ENCODE measurements at places on chromosomes 1 and 21.

- DNase-seq, result no peak
Measured at GRCh38 chr1:214050513-214051401, 63.0 kb downstream of the PROX1 start.

DNA sequence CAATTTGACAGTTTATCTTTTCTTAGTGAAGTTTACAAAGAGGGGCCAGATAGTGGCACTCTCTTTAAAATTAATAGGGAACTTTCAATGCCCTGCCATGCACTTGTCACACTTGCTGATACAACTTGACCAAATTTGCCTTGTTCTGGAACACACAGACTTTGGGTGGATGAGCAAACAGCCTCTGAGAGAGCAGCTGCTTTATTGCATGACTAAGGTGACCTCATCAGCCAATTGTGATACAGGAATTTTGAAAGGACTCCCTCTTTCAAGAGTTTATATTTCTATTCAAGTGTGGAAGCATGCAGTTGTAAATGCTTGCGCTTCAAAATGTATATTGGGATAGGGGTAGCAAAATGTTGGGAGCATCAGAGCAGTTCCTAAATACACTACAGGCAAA, 2.1 kb upstream of the RGS1 start:
- DNase-seq, result no peak

- DNase-seq, result peak; percentile 26
Measured at GRCh38 chr1:27487966-27488884, 1.7 kb downstream of the WASF2 start.

DNA sequence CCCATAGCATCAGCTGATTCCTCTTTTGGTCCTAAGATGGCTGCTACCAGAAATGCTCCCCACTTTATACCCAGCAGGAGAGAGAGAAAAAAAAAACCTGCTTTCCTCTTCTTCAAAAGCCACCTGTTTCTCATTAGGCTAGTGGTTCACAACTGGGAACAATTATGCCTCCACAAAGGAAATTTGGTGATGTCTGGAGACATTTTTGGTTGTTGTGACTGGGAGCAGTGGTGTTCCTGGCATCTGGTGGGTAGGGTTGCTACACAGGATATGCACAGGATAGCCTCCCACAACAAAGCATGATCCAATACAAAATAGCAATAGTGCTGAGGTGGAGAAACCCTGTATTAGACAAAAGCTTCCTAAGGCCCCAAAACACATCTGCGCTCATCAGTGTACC, 38.5 kb upstream of the SGIP1 start:
- DNase-seq, result no peak

DNA sequence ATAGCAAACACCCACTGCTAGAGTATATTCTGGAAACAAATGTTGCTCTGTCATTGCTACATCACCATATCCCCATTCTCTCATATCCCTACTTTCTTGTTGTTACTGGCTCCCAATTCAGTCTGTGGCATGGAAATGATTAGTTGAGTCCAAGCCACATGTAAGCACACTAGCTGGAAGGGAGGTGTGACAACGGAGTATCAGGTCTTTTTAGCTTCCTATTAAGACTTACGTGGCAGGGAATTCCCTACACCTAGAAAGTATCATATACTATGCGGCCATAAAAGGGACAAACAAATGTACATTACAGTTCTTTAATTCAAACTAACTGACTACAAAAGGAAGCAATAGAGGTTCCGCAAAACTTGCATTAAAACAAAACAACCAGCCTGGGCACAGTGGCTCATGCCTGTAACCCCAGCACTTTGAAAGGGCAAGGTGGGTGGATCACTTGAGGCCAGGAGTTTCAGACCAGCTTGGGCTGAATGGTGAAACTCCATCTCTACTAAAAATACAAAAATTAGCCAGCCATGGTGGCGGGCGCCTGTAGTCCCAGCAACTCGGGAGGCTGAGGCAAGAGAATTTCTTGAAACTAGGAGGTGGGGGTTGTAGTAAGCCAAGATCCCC, 48.6 kb downstream of the INTS7 start:
- DNase-seq, result no peak

DNA sequence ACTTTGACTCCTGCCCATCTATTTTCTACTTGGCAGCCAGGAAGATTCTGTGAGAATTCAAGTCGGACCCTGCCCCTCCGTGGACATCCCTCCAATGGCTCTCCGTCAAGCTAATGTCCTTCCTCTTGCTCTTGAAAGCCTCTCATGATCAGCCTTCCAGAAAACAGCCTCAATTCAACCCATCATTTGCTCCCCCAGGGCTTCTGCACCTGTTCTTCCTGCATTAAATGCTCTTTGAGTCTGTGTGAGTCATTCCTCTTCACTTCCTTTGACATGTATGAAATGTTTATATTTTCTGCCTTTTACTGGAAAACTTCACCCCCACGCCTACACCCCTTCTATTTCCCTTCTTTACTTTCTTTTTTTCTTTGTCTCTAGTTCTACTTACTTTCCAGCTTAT, 734.1 kb upstream of the ZP4 start:
- DNase-seq, result no peak

DNA sequence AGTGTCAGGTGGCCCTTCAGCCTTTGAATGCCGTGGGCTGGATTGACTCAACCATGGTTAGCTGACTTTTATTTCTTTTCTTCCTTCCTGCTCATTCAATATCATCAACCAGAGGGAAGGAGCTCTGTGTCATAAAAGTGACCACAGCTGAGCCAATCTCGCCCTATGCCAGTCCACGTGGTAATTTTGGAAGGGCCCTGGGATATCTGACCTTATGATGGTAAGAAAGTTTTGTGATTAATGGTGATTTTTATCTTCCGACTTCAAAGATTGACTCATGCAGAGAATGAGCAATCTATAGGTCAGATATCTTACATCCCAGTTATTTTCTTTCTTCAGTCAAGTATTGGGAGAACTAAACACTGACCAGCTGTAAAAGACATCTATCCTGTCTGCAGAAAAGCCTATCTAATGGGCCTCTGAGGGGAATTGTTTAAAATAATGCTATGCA, 170.3 kb downstream of the ZC3H11B start:
- no peak for DNase-seq

GRCh38 chr1:227736814-227737432, 1.7 kb downstream of the SNAP47 start:
- no peak for DNase-seq

GRCh38 chr1:86377341-86377740, 18.8 kb downstream of the ODF2L start:
- no peak for DNase-seq

DNA sequence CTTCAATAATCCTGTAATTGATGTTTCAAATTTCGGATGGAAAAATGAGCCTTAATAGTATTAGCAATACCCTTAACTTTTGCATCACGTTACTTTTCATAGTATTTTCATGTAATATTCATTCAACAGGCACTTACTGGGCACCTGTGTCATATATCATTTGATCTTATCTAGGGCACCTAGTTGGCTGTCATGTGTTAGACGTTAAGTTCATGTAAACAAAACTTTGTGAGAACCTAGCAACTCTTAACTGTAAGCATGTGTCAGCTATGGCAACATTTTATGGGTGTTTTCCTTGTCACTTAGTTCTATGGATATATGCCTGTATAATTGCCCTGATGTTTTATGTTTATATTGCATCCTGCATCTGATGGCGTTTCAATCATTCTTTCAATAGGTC, 777 bp downstream of the LAMC2 start:
- DNase-seq, result no peak

- no peak for DNase-seq
Measured at GRCh38 chr1:107689159-107689558, 275.8 kb downstream of the VAV3 start.

GRCh38 chr1:230661976-230662375, 19.7 kb downstream of the COG2 start:
- DNase-seq, result no peak
